ENCODE measurements at places on chromosomes 7 and 10.

DNA sequence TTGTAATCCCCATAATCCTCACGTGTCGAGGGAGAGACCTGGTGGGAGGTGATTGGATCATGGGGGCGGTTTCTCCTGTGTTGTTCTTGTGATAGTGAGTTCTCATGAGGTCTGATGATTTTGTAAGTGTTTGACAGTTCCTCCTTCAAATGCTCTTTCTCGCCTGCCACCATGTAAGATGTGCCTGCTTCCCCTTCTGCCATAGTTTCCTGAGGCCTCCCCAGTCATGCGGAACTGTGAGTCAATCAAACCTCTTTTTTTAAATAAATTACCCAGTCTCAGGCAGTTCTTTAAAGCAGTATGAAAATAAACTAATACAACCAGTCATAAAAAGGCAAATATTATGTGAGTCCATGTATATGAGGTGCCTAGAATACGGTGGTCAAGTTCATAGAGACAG lies 87.5 kb downstream of the FRMD4A start:
- DNase-seq, result no peak

DNA sequence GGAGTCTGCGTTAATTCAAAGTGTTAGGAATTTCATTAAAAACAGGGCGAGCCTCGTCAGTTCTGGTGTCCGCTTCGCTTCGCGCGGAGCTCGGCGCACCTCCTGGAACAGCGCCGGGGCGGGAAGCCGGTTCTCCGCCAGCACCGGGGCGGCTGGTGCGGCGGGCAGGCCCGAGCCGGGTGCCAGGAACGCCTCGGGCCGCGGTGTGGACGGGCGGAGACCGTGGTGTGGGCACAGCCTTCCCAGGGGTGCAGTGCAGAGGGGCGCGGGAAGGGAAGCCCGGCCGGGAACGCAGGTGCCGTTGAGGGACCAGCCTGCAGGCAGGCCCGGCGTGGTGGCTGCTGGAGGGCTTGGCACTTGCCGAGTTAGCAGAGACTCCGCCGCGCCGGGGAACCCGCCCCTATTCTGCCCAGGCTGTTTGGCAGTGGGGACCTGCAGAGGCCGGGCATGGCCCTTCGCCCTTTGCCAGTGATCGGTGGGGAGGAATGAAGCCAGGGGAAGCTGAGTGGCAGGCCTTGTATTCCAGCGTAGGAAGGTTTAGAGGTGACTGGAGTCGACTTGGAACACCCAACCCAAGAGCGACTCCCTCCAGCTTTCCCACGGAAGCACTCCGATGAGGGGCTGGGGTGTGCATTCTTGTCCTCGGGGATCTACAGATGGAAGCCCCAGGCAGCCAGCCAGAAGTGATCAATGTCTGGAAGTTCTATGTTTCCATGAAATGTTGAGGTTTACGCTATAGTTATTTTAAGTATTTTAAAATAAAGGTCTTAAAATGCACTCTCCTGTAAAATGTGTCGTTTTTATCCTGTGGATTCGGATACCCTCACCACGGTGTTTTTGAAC lies 945 bp upstream of the RHEB start:
- peak; percentile 38 for DNase-seq

- DNase-seq, result no peak
Observed at GRCh38 chr7:157525491-157525915, 188.7 kb downstream of the DNAJB6 start.

DNA sequence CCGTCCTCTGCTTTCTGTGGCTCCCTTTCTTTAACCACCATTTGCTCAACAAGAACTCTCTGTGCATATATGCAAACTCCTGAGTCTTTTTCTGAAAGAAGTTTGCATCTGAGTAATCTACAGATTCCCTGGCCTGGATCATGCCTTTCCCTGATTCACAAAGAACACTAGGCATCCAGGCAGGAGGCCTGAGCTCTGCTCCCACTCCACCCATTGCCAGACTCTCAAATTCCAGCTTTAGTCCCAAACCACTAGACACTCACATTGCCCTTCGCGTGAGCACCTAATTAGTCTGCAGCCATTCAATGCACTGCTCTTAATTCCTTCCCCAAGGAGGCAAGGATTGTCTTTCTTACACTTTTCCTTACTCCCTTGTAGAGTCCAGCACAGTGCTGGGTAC lies 60.9 kb downstream of the ABCC2 start:
- DNase-seq, result no peak

GRCh38 chr10:87760195-87760905 lies 57.7 kb downstream of the ATAD1 start:
- no peak for DNase-seq

DNA sequence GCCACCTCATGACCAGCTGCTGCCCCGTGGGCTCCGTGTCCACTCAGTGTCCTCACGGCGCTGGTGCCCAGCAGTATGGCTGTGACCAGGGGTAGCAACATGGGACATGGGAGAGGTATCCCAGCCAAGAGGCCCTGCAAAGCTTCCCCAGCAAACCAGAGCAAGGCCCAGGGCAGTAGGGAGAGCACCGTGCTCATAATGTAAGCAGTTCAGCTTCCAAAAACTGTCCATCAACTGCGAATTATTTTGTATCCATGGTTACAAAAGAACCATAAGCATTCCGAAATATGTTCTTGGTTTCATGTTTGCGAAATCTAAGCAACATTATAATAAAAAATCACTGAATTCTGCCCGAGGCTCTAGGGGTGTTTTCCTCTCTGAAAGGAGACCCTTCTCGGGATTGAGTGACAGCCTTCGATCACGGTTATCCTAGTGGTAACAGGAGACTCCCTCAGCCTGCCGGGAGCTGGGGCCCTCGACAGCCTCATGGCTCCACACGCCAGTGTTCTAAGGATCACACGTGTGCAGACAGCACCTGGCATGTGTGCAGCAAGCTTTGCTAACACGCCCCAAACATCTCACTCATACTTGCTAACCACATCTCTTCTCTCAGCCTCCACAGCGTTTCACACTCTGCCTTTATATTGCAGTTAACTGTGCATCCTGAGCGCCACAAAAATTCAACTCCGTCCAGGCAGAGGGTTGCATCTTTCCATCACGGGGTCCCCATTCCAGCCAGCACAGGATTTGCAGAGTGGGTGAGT lies 117.6 kb downstream of the DIP2C start:
- DNase-seq, result no peak

DNA sequence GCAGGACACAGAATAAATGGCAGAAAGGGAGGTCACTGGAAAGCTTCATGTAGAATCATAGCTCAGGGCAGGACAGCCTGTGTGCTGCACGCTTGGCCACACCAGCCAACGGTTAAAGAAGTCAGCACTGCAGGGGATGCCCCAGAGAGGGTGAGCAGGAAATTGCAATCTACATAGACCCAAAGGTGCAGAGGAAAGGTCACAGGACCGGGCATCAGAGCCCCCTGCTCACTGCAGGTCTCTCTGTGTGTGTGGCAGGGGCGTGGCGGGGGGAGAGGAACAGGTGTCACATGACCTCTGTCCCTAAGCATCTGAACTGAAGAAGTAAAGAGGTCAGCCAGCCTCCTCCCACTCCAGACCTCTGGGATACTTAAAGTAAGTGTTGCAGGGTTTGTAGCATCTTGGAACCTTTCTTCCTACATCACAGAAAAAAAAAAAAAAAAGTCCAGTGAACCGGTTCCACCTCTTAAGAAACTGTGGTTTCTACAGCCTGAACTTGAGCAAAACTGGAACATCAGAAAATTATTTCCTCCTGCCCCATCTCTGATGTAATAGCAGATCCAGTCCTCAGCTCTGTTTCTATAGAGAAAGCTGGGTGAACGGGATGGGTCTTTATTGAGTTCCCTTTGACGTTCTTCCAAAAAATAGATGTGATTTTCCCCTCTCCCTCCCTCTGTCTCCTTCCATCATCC lies 64.3 kb downstream of the RGS10 start:
- DNase-seq, result no peak

- no peak for DNase-seq
Observed at GRCh38 chr7:74467876-74468275, 14.2 kb downstream of the GTF2IRD1 start.

- no peak for DNase-seq
Observed at GRCh38 chr10:97099089-97099488, 86.7 kb downstream of the SLIT1 start.

DNA sequence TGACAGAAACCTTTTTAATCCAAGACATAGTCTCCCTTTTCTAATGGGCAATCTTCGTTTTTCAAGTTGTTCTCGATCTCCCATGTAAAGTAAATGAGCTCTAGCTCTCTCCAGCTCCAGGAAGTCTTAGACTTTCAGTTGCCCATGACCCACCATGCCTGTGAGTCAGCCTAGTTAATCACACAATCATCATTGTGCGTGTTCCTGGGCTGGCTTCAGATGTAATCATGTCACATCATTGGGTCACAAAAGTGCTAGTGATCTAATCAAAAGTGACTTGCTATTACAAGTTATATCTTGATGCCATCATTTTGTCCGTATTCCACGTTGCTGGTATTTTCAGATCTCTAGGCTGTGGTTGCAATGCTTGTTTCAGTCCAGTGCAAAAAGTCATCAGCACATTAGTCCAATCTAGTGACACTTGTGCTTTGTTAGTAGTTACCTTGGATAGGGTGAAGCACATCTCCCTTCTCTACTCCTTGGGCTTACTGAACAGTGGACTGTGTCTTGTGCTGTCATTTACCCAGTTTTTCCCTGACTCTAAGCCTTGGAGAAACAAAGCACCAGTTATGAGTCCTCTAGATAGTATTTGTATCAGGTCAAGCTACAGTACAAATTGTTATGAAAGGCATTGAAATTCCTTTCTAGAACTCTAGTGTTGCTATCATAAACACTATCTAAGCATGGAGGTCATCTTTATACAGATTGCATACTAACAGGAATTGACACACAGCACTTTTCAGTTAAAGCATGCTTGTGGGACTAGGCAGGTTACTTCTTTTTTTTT lies 316.6 kb downstream of the GFRA1 start:
- no peak for DNase-seq

DNA sequence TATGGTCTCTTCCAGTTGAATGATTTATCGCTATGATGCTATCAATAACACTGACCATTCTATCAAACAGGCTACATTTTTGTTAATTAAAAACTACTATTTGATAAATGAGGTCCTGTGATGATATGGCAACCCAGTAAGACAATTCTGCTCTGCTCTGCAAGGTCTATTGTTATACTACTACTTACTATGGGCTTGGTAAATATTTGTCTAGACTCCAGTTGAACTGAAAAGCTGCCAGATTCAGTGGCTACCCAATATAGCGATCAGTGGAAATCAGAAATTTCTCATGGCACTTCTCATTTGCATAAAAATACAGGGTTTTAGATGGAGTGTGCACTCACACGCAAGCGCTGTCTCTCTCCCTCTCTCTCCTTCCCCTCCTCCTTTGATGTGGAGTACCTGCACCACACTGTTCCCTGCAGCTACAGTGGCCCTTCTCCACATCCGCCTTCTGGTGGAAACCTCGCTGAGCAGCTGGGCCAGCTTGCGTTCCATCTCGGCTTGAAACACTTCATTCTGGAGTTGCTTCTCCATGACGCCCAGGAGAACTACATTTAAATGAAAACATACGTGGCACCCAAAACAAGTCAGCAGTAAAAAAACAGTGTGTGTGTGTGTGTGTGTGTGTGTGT lies 77.9 kb downstream of the KIAA1549 start:
- peak; percentile 61 for DNase-seq

DNA sequence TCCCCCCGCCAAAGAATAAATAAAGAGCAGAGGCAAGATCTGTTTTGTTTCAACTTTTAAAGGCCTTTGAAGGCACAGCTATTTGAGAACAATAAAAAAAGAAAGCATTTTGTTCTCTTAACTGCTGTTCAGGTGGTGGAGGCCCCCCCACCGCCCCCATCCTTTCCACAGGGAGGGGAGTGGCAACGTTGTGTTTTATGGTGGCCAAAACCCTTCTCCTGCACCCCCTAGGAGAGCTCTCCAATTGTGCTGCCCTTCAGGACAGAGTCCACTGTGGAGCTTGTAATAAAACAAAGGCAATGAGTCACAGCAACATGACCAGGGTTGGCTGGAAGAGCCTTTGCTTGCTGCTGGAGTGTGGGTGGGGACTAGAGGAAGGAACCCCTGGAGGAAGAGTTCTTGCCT lies 987.9 kb downstream of the KCNMA1 start:
- DNase-seq, result no peak

DNA sequence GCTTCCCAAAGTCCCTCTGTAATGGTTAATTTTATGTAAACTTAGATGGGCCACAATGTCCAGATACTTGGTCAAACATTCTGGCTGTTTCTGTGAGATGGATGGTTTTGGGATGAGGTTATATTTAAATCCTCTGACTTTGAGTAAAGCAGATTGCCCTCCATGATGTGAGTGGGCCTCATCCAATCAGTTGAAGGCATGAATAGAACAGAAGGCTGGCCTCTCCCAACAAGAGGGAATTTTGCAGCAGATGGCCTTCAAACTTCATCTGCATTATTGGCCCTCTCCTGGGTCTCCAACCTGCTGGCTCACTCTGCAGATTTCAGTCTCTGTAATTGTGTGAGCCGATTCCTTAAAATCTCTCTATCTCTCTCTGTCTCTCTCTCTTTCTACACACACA lies 362.3 kb downstream of the GRID1 start:
- no peak for DNase-seq

- DNase-seq, result no peak
Observed at GRCh38 chr10:58582045-58582444, 69.4 kb downstream of the BICC1 start.

GRCh38 chr10:61793760-61794703 lies 107.5 kb upstream of the ARID5B start:
- no peak for DNase-seq

DNA sequence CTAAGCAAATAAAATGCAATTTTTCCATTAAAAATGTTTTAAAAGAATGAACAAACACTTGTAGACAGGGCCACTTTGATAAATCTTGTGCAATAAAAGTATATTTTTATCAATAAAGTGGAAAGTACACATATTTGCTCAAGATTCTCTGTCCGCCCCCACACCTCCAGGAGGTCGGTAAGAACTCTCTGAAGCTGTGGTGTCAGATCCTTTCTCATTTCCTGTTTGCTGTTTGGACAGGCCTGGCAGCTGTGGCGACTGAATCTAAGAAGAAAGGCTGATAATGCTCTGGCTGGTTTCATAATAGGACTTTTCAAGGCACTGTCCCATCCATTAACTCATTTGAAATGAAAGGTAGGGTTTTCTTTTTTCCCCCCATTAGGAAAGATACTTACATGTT lies 15.3 kb upstream of the ASB4 start:
- no peak for DNase-seq

GRCh38 chr7:48398191-48398590 lies 226.9 kb downstream of the ABCA13 start:
- DNase-seq, result no peak

Measured in activated CD4-positive, alpha-beta T cell treated with anti-CD3 and anti-CD28 coated beads for 4 hours (primary cell).